Activated CD8-positive, alpha-beta memory T cell treated with anti-CD3 and anti-CD28 coated beads for 4 hours (primary cell): ENCODE measurements at places on chromosomes 7 and 10.

DNA sequence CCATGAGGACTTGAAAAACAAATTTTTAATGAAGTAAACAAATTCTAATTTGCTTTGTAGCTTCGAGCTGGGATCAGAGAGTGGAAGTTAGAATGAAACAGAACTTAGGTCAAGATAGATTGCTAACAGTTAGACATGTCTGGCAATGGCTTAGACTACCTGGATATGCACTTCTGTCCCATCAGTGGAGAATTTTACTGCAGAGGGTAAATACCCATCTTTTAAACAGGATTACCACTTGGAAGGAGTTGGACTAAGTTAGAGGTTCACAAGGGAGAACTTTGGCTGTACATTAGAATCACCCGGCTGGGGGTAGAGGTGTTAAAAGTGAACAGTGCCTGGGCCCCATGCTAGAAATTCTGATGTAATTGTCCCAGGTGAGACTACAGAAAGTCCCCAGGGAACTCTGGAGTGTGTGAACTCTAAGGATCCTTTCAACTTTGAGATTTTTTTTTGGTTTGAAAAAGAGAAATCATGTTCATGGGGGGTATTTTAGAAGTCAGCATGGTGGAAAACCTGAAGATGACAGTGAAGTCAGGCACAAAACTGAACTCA lies 35.5 kb downstream of the ENTPD1 start:
- DNase-seq, result no peak

GRCh38 chr10:31928549-31929260 lies at the start of gene ARHGAP12:
TSS of gene ARHGAP12 (minus strand) at chr10:31928831. CDS start at chr10:31908855, 19,976 bp downstream.
- peak; percentile 63 for DNase-seq

DNA sequence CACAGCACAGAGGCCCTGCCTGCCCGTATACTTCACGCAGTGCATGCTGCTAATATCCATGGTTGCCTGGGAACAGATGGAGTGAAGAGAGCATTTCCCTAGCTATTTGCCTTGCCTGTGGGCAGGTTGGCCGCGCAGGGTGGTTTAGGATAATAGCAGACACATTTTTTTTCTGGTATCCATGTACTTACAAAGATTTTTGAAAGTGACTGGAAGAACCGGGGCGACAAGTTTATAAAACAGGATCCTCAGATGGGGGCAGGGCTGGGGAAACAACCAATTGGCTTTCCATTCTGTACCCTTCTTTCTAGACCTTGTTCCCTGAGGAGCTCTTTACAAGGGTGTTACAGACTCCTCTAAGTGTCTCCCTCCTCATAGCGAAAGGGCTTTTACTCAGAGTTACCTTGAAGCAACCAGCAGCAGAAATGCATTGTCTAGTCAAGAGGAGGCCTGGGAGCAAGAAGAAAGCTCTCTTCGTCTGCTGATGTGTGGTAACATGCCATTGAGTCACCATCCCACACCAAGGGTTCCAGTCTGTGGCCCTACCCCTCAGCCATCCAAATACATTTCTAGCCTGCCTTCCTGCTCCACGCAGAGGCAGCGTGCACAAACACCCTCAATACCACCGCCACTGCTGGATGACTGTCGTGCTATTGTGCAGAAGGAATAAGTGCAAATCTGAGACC lies 31.5 kb downstream of the MTURN start:
- no peak for DNase-seq

DNA sequence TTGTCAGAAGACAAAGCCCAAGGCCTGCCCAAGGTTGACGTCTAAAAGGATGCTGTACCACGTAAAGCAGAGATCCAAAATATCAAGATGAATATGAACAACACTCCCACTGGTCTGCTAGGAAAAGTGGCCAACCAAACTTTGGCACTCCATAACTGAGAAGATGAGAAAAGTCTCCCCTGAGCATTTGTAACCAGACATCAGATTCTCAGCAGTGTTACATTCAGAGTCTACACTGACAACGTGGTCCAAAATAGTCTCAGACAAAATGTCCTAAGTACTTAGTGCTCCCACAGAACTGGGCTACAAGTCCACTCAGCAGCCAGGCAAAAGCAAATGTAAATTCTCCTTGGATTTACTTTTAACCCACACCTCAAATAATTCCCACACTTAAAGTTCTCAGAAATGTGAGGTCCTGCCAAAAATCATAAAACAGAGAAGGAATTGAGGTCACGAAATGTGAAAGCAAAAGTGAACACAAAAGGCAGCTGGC lies 185.1 kb upstream of the NOBOX start:
- no peak for DNase-seq

- DNase-seq, result no peak
These were observed 372.6 kb downstream of the GRID1 start for GRCh38 chr10:85993840-85994507.

DNA sequence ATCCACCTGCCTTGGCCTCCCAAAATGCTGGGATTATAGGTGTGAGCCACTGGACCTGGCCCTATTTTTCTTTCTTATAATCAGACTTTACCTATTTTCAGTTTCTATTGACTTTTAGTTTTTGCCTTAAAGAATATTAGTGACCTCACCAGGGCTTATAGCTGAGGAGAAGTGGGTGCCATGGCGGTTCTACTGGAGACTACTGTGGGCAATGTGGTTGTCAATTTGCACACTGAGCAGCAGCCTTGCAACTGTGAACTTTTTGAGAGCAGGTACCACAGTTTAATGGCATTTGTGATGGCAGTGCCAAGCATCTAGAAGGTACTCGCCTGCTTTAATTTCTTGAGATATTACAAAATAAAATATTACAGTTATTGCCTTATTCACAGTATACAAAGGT lies 11.5 kb downstream of the GLCCI1 start:
- DNase-seq, result no peak

- no peak for DNase-seq
These were observed 17.1 kb upstream of the PHF14 start for GRCh38 chr7:10956528-10956927.

- DNase-seq, result peak; percentile 53
These were observed 27.8 kb downstream of the RBM20 start for GRCh38 chr10:110671788-110672579.

- DNase-seq, result no peak
These were observed 185.9 kb upstream of the ASAH2 start for GRCh38 chr10:50437248-50437647.

GRCh38 chr7:127760436-127761031 lies 108.5 kb downstream of the SND1 start:
- no peak for DNase-seq

DNA sequence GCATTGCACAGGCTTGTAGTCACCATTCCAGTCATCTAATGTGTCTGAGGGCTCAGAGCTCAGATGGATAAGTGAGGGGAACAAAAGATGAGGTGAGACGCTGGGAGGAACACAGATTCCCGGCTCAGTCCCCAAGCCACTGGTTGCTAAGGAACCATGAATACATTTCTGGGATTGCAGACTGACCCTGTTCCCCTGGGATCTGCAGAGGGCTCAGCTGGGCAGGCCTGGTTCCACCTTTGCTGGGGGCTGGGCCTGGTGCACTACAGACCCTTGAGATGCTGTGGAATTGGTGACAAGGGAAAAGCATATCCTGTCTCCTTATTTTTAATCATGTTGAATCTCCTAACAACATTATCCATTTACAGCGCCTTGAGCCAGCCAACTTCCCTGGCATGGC lies 19.2 kb downstream of the ELFN1 start:
- DNase-seq, result no peak

- DNase-seq, result no peak
These were observed 4.7 kb upstream of the CCNJ start for GRCh38 chr10:96038476-96039387.

- no peak for DNase-seq
These were observed 1.9 kb upstream of the ARL4A start for GRCh38 chr7:12685550-12685949.

- no peak for DNase-seq
These were observed 39.3 kb downstream of the STEAP4 start for GRCh38 chr7:88267421-88267820.
